ENCODE measurements at places on chromosomes 3 and 15. TPM values are rescaled to one million over a fixed set of nuclear protein-coding genes. Genes with fewer than 3 reads are reported as not detected.

DNA sequence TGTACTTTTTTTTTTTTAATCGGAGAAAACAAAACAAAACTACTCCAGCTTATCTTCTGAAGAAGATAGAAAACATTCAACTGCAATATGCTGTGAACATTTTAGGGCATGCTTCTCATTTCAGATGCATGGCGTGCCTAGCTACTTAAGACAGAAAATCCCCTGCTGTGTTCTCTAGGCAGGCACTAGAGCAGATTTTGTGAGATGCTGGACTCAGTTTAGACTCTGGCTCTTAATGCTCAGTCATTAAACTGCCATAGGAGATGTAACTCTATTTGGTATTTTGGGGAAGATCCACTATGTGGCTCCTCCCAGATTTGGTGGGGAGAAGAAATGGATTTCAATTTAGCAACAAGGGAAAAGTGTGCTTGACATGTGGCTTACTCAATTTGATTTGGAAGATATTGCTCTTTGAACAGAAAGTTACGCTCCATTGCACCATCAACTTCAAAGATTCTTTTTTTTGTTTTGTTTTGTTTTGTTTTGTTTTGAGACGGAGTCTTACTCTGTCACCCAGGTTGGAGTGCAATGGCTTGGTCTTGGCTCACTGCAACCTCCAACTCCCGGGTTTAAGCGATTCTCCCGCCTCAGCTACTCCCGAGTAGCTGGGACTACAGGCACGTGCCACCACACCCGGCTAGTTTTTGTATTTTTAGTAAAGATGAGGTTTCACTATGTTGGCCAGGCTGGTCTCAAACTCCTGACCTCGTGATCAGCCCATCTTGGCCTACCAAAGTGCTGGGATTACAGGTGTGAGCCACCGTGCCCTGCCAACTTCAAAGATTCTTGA lies 62.0 kb upstream of the LEKR1 start:
- H3K4me1 ChIP-seq: no peaks in the 10 kb centered on the region
- H3K36me3 ChIP-seq: no peaks in the 10 kb centered on the region
- H3K4me3 ChIP-seq: no peak overlapping the region
- H3K27me3 ChIP-seq: no peaks in the 10 kb centered on the region
- H3K27ac ChIP-seq: no peak overlapping the region

- no peaks in the 10 kb centered on the region for H3K27me3 ChIP-seq
- no peak overlapping the region for H3K4me3 ChIP-seq
Observed at GRCh38 chr3:29067007-29067406, 213.9 kb upstream of the RBMS3 start.

- H3K36me3 ChIP-seq: no peaks in the 10 kb centered on the region
- H3K4me3 ChIP-seq: no peak overlapping the region
- DNase-seq: no peak
- H3K27me3 ChIP-seq: no peaks in the 10 kb centered on the region
- H3K4me1 ChIP-seq: no peaks in the 10 kb centered on the region
Observed at GRCh38 chr3:23845326-23846216, 39.8 kb downstream of the UBE2E1 start.

DNA sequence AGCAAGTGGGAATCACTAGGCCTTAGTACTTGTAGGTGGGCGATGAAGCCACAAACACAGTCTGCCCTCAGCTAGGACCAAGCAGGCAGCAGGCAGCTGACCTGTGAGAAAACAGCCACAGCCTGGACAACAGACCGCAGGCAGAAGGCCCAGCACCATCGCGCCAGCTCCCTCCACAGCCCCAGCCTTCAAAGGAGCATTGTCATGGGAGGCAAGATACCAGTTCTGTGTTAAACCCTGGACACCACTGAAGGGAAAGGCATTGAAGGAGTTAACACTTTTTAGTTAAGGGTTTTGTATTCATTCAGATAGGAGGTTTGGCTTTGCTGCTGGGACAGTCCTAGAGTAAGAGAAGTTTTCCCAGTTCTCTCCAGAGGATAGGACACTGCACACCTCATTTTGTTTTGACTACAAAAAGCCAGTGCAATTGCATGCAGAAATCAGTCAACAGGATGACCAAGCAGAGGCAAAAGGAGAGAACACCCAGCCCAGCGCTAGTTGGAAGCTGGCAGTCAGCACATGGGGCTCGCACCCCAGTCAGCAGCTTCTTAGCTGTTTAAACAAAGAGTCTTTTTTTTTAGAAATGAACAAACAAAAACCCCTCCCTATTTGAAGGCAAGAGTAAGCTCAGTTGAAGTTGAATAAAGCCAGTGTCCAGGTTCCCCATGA lies 286.1 kb upstream of the TPM1 start:
- H3K4me1 ChIP-seq: no peaks in the 10 kb centered on the region
- DNase-seq: no peak
- H3K27ac ChIP-seq: no peak overlapping the region
- no peaks in the 10 kb centered on the region for H3K36me3 ChIP-seq

DNA sequence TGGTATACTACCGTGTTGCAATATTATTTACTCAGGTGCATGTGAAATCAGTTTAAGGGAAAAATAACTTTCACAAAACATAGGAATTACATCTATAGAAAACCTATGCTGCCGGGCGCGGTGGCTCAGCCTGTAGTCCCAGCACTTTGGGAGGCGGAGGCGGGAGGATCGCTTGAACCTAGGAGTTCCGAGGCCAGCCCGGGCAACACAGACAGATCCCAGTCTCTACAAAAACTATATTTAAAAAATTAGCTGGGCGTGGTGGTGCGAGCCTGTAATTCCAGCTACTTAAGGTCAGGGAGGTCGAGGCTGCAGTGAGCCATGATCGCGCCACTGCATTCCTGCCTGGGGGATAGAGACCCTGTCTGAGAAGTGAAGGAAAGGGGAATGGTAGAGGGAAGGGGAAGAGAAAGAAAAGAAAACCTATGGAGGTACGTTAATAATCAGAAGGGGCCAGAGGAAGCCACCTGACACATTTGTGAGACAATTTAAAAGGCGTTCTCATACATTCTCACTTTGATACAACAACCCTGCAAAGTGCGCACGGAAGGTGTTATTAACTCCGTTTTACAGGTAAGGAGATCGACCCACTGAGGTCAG lies 456 bp upstream of the TMEM62 start:
- peak overlapping the region; percentile 92 for H3K4me3 ChIP-seq
- peaks cover 6% of the 10 kb centered on the region for H3K36me3 ChIP-seq
- H3K27me3 ChIP-seq: no peaks in the 10 kb centered on the region
- peaks cover 26% of the 10 kb centered on the region for H3K4me1 ChIP-seq
- DNase-seq: no peak

- H3K4me3 ChIP-seq: no peak overlapping the region
- no peaks in the 10 kb centered on the region for H3K36me3 ChIP-seq
- H3K27me3 ChIP-seq: no peaks in the 10 kb centered on the region
- no peak for DNase-seq
- H3K27ac ChIP-seq: no peak overlapping the region
Observed at GRCh38 chr3:44106756-44107155, 134.9 kb upstream of the TOPAZ1 start.

GRCh38 chr3:30282154-30282696 lies 324.2 kb upstream of the TGFBR2 start:
- no peaks in the 10 kb centered on the region for H3K27me3 ChIP-seq
- H3K4me3 ChIP-seq: no peak overlapping the region
- DNase-seq: no peak
- no peaks in the 10 kb centered on the region for H3K36me3 ChIP-seq
- no peak overlapping the region for H3K27ac ChIP-seq
- H3K4me1 ChIP-seq: no peaks in the 10 kb centered on the region

- H3K27ac ChIP-seq: no peak overlapping the region
- no peaks in the 10 kb centered on the region for H3K27me3 ChIP-seq
- H3K4me3 ChIP-seq: no peak overlapping the region
- H3K36me3 ChIP-seq: no peaks in the 10 kb centered on the region
- H3K4me1 ChIP-seq: peaks cover 5% of the 10 kb centered on the region
Observed at GRCh38 chr3:160372780-160373179, 26.2 kb downstream of the IFT80 start.

DNA sequence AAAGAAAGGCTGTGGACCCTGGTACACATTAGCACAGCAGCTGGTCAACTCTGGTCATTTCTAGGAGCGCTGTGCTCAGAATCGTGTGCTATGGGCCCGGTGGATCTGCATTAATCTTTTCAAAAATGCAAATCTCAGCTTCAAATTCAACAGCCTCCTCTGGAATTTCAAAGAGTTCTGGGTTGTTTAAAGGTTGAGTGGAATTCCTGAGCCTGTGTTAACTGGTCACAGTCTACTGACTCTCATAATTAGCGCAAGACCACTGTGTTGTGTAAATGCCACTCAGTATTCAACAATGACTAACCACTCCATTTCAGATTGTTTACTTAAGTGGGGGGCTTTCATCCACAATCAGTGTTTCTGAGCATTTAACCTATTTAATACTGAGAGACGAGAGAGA lies 2.7 kb upstream of the ARNT2 start:
- H3K4me3 ChIP-seq: no peak overlapping the region
- no peaks in the 10 kb centered on the region for H3K4me1 ChIP-seq
- H3K36me3 ChIP-seq: no peaks in the 10 kb centered on the region

GRCh38 chr3:193229851-193230420 lies 11.1 kb upstream of the PLAAT1 start:
- H3K27me3 ChIP-seq: no peaks in the 10 kb centered on the region
- no peak for DNase-seq
- H3K4me3 ChIP-seq: no peak overlapping the region
- no peak overlapping the region for H3K27ac ChIP-seq

DNA sequence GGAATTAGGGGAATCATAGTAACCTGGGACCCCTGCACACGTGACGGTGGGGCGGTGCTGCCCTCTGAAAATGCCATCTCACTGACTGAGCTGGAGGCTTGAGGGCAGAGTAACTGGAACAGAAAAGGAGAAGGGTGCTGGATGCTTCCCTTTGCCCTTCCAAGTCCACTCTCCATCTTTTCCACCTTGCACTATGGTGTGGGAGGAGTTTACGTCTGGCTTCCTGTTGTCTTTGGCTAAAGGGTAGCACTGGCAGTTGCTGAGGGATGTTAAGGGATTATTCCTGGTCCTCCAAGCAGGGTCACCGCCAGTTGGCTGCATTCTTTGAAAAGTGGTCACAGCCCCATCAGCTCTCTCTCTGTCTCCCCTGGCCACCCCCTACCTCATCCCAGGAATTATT lies 129.4 kb upstream of the SNTN start:
- no peaks in the 10 kb centered on the region for H3K36me3 ChIP-seq
- no peak for DNase-seq
- no peak overlapping the region for H3K4me3 ChIP-seq
- no peaks in the 10 kb centered on the region for H3K27me3 ChIP-seq

DNA sequence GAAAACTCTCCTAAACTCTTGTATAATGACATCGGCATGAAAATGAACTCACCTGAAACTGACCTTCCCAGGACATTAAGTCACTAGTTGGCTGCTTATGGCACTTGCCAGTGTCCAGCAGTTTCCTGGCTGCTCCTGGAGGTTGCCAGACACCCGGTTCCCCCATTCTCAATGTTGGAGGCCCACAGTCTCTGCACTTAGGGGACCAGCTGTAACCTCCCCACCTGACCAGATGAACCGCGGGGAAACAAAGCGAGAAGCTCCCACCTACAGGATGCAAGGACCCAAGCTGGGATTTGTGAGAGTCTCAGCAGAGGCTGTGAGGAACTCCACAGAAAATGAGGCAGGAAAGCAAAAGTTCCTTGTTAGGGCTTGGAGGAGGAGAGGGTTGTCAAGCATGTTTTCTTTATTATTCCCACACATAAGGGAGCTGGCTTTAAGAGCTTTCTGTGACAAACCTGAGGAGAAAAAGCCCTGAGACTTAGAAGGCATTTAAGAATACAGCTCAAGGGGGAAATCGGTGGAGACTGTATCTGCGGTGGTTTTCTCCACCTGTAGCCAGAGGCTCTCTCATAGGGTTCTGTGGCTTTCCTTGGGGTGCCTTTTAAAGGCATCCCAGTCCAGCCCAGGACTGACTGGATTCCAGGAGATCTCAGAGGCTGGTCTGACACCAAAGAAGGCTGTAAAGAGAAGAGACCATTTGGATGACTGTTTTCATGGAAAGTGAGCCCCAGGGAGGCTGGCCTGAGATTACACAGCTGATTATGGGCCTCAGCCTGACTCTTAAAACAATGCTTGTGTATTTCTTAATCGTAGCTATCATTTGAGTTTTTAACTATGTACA lies 4.6 kb downstream of the TPM1 start:
- no peak overlapping the region for H3K27ac ChIP-seq
- H3K36me3 ChIP-seq: no peaks in the 10 kb centered on the region
- H3K27me3 ChIP-seq: peaks cover 47% of the 10 kb centered on the region

- H3K4me1 ChIP-seq: no peaks in the 10 kb centered on the region
- no peaks in the 10 kb centered on the region for H3K36me3 ChIP-seq
- H3K4me3 ChIP-seq: no peak overlapping the region
Observed at GRCh38 chr3:78634316-78634715, 1133.5 kb downstream of the ROBO1 start.

- H3K27ac ChIP-seq: peak overlapping the region; percentile 40
- DNase-seq: no peak
- peaks cover 31% of the 10 kb centered on the region for H3K4me1 ChIP-seq
- H3K27me3 ChIP-seq: no peaks in the 10 kb centered on the region
- peak overlapping the region; percentile 11 for H3K4me3 ChIP-seq
- peaks cover 31% of the 10 kb centered on the region for H3K36me3 ChIP-seq
Observed at GRCh38 chr3:69058180-69058946, 6.2 kb upstream of the TMF1 start.

GRCh38 chr3:33187368-33187634 lies 31.3 kb downstream of the SUSD5 start:
- no peak for DNase-seq
- H3K4me3 ChIP-seq: no peak overlapping the region

Gene FSD2
- not detected for total RNA-seq

Gene GOLGA8H
- not detected for total RNA-seq

Gene DOCK3
- 2.0 TPM for total RNA-seq

Gene BLM
- total RNA-seq: 37.0 TPM

Gene DCLK3
- total RNA-seq: not detected

Gene WDR93
- not detected for total RNA-seq

Gene MUSTN1
- total RNA-seq: 0.79 TPM

Gene CHCHD4
- 21.8 TPM for total RNA-seq

Gene MPI
- total RNA-seq: 40.4 TPM
